ENCODE measurements at places on chromosomes 7 and 10. TPM values are rescaled to one million over a fixed set of nuclear protein-coding genes. Genes with fewer than 3 reads are reported as not detected.

- H3K4me1 ChIP-seq, result no peaks in the 10 kb centered on the region
- no peak overlapping the region for H3K4me3 ChIP-seq
Observed at GRCh38 chr10:113148901-113149300, 198.9 kb downstream of the TCF7L2 start.

DNA sequence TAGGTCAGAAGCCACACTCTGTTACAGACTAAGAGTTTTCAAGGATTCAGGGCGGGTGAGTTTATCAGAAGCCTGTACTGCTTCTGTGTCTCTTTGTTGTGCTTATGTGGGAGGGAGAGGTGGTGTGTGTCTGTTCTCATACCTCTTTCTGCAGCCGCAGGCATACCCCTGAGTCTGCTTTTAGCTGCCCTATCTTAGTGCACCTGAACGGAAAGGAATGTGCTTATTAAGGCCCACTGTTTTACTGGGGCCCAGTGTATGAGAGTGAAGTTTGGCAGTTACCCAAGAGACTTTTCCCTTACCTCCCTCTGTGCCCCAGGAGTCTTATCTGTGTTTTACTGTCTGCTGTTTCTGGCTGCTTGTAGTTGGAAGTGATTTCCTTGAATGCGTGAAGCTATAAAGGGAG, 104.3 kb downstream of the TYW1 start:
- H3K27ac ChIP-seq, result no peak overlapping the region
- H3K27me3 ChIP-seq, result no peaks in the 10 kb centered on the region
- no peak overlapping the region for H3K4me3 ChIP-seq
- no peaks in the 10 kb centered on the region for H3K4me1 ChIP-seq
- peaks cover 7% of the 10 kb centered on the region for H3K36me3 ChIP-seq

DNA sequence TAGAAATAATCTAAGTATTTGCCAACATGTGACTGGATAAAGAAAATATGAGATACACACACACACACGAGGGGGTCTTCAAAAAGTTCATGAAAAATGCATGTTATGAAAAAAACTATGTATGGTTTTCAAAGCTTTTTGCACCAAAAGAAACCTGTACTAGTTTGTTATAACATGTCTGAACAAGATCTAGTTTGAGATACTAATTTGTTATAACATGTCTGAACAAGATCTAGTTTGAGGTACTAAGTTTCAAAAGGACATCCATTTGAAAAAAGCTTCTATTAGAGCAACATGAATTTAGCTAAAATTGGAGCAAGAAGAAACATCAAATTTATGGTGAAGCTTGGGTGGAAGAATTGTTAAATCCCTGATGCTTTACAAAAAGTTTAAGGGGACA, 19.8 kb upstream of the ADRA2A start:
- no peaks in the 10 kb centered on the region for H3K27me3 ChIP-seq
- no peaks in the 10 kb centered on the region for H3K4me1 ChIP-seq
- H3K36me3 ChIP-seq, result peaks cover 13% of the 10 kb centered on the region
- no peak overlapping the region for H3K4me3 ChIP-seq
- DNase-seq, result no peak

DNA sequence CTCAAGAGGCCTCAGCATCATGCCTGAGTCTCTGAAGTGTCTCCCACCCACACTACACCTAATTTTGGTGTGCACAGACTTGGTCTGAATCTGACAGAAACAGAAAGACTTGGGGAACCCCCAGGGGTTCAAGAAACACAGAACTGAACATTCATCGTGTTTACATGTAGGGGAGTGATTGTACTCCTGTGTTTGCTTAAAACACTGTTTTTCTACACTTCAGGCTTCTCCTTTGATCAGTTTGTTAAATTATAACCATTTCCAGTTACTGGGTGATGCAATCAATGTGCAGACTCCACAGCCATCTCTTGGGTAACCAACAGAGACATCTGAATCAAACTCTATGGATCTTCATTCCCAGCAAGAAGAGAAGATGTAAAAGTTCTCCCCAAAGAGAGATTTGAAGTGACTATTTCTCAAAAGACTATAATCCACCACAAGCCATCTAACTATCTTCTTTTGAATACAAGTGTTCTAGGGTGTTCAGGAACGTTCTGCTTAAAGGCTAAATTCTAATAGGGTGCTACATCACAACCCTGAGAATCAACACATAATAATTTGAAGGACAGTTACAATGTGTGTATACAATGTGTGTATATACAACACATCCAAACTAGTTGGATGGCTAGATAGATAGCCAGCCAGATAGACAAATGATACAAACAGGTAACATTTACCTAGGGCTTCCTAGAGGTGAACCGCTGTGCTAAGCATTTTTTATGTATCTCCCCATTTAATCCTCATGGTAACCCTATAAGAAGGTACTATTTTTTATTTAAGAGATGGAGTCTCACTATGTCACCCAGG, 34.2 kb downstream of the DNAJC12 start:
- no peaks in the 10 kb centered on the region for H3K27me3 ChIP-seq
- H3K4me3 ChIP-seq, result no peak overlapping the region
- H3K27ac ChIP-seq, result no peak overlapping the region
- DNase-seq, result no peak
- no peaks in the 10 kb centered on the region for H3K36me3 ChIP-seq
- H3K4me1 ChIP-seq, result peaks cover 2% of the 10 kb centered on the region

- no peaks in the 10 kb centered on the region for H3K36me3 ChIP-seq
- no peaks in the 10 kb centered on the region for H3K27me3 ChIP-seq
- DNase-seq, result no peak
- H3K4me1 ChIP-seq, result no peaks in the 10 kb centered on the region
- no peak overlapping the region for H3K27ac ChIP-seq
Observed at GRCh38 chr10:106181501-106181900, 983.0 kb downstream of the SORCS1 start.

- 0 out of 2 replicates have a peak, but pooled peaks cover 7% of the 10 kb centered on the region for H3K36me3 ChIP-seq
- no peak overlapping the region for H3K4me3 ChIP-seq
- H3K4me1 ChIP-seq, result peaks cover 3% of the 10 kb centered on the region
- no peaks in the 10 kb centered on the region for H3K27me3 ChIP-seq
- DNase-seq, result peak; percentile 52
Observed at GRCh38 chr10:44343843-44344242, 41.1 kb downstream of the CXCL12 start.

DNA sequence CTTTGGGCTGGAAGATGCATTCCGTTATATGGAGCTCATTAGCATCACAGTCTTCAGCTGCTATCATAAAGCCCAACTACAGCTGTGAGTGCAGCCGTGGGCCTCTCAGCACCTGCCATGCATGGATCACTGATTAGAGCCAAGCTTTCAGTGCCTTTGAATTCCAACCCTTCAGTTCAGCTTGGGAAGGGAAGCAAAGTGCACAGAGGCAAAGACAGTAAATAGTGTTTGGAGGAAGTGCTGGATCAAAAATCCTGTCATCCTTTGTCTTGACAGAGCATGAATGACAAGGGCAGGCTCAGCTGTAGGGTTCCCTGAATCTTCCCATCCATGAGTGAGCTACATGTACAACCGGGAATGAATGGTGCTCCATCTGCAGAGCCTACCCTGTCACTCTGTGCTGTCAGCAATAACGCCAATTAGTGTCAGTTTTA, 153.7 kb downstream of the DNAJB9 start:
- no peaks in the 10 kb centered on the region for H3K27me3 ChIP-seq
- H3K4me3 ChIP-seq, result no peak overlapping the region
- H3K27ac ChIP-seq, result no peak overlapping the region
- H3K4me1 ChIP-seq, result peaks cover 3% of the 10 kb centered on the region

The SAP25 gene
- total RNA-seq, result 5.1 TPM

The ABCB1 gene
- total RNA-seq, result 0.15 TPM

Data from H9 (cell line).